ENCODE measurements at places on chromosomes 16 and 17.

DNA sequence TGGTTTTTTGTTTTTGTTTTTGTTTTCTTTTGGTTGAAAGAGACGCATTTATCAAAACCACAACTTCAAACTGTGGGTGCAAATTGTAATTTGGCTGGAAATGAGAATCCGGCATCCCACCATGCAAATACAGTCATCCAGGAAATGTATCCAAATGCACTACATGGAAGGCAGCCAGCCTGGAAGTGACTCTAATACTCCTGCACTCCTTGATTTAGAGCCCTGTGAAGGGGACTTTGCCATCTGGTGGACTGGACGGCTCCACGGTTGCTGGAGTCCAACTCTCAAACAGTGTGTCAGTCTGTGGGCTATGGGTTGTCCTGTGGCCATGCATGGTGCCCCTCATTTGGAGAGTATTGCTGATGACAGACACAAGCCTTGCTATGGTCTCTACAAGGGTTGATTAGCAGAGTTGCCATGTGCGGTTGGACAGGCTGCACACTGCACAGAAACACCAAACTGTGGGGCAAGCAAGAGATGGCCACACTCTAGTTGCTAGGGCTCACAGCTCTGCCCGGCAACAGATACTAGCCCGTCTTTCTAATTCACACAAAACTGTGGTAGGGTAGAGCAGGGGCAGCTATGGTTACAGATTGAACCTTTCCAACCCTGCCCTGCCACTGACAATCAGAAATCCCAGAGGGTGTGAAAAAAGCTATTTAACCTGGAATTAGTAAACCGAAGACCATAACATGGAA, 62.4 kb downstream of the VAT1L start:
- DNase-seq = no peak

DNA sequence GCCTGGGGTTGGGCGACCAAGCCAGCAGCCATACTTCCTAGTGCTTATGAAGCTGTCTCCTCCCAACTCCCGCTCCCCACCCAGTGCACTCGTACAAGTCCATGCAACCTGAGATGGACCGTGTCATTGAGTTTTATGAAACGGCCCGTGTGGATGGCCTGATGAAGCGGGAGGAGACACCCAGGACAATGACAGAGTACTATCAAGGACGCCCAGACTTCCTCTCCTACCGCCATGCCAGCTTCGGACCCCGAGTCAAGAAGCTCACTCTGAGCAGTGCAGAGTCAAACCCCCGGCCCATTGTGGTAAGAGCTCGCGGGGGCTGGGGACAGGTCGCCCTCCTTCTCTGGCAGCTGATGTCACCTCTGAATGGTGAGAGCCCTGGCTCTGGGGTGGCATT, 11.0 kb upstream of the KATNB1 start:
- DNase-seq = no peak

DNA sequence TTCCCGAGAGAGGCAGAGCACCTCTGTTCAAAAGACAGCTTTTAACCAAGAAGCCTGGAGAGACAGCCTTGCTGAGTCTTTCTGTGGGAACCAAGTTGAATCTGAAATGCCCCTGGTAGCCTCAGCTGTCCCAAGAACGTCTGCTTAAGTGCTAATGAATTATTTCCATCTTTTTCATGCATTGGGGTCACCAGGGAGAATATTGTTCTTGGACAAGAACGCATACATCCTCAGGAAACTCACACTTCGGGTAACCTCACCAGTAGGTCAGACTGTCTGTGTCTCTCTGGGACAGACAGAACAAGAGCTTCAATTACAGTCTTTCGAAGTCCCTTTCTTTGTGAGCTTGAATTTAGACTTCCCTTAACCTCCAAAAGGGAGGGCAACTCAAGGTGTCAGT, 134.6 kb upstream of the ADAMTS18 start:
- no peak for DNase-seq

- DNase-seq = no peak
Measured at GRCh38 chr17:56121191-56122051, 31.9 kb upstream of the ANKFN1 start.

- no peak for DNase-seq
Measured at GRCh38 chr16:86727131-86727530, 148.8 kb downstream of the FOXL1 start.

DNA sequence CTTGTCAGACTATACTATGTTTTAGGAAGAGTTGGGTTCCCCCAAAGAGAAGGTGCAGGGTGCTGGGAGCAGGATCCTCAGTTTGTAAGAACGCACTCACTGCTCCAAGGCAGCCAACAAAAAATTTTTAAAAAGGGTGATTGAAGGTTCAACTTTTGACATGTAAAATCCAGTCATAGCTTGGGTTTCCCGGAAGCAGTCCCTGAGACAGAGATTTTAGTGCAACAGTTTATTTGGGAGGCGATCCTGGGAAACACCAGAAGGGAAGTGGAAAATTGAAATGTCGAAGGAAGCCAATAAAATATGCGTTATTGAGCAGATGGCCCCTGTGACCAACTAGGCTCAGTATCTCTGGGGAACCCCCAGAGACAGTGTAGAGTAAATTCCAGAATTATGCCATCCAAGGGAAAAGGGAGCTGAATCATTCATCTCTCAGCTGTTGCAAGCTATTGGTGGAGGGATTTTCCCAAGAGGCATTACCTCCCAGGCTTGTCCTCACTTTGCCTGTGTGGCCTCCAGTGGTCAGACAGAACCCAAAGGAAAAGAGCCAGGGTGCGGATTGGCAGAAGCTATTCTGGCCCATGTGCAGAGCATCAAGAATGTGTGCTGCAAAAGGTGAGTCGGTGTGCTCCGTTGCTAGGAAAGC, 72.9 kb downstream of the HS3ST3B1 start:
- DNase-seq = no peak

- peak; percentile 66 for DNase-seq
Measured at GRCh38 chr17:18261146-18261515, 669 bp downstream of the MIEF2 start.
